Stimulated activated CD4-positive, alpha-beta T cell treated with anti-CD3 and anti-CD28 coated beads, Interleukin-15, amount 100 ng/mL, for 1 hour (primary cell): ENCODE measurements at places on chromosomes 3 and 15.

GRCh38 chr15:85307687-85308045 is 72.7 kb upstream of the AKAP13 start:
- no peak for DNase-seq

- DNase-seq, result no peak
Observed at GRCh38 chr3:46463868-46464241, 850 bp downstream of the LTF start.

- no peak for DNase-seq
Observed at GRCh38 chr3:122555275-122556071, 8.6 kb downstream of the PARP9 start.

DNA sequence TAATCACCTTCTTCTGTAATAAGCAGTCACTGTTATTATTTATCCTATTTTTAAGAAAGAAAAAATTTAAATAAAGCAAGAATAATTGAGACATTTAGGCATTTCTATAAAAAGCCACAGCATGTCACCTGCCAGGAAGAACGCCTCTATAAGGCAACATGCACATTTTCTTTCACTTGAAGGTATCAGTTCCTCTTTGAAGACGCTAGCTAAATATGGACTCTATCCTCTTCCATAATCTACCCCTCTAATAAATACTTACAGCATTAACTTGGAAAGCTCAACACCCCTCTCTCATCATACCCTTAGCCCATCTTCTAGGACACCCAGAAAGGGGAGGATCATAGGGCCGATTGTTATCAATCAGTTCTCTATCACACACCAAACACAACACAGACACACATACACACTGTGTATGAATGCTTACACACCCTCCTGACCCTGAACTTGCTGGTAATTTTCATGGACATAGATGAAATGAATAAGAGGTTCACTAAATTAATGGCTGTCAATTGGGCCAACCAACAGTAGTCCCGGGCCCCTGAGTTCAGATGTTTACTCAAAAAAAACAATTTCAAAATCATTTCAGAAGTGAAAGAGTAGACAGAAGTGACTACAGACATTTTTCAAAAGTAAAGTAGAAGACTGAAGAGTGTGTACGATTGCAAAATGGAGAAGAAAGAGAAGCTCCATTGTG is 102.5 kb downstream of the ZMAT3 start:
- no peak for DNase-seq

DNA sequence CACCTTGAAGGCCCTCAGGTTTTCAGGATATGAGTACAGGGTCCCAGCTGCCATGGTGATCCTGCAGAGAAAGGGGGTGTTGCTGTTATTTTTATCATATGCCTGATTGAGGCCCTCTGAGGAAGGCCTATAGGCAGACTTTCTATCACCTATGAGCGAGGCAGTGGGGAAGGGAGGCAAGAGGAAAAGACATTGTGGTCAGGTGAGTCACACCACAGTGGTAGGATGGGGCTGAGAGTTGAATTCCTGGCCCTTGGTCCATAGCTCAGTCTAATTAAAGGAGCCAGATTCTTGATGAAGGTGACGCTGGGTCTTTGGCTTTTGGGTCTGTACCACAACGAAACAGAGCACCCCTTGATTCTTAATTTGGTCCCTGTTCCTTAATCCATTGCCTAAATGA is 72.7 kb downstream of the ZNF621 start:
- DNase-seq, result no peak

DNA sequence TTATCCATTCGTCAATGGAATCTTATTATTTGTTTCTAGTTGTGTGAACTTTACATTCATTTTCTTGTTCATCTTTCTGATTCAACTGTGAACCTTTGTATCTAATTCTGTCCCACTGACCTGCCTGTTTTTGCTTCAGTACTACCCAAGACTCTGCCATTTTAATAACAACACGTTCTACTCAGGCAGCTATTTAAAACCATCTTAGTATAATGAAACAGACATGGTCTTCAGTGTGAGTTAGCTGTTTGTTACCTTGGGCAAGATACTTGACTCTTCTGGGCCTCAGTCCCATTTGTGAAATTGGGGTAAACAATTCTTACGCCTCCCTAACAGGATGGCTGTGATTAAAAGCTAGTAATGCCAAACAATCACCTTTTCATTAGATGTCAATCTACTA is 1.6 kb downstream of the BTBD1 start:
- DNase-seq, result no peak

GRCh38 chr15:78321786-78322185 is 18.4 kb upstream of the CRABP1 start:
- DNase-seq, result no peak

GRCh38 chr3:53815067-53815466 is 31.2 kb downstream of the CHDH start:
- DNase-seq, result no peak

DNA sequence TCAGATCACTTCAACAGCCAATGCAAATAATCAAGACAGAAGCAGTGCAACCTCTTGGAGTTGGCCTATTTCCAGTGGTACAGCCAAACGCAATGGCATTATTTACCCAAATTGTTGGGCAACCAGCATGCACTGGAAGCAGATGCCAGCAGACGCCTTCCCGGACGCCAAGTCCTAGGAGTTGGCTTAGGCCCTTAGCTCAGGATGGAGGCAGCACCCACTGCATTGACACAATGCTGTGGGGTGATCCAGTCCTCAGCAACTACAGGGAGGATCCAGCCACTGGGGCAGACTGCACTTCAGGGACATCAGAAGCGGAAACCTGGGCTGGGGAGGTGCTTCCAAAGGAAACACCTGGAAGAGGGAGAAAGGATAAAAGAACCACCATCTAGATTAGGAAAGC is 290.4 kb downstream of the FAM43A start:
- DNase-seq, result no peak

GRCh38 chr15:57384024-57384423 is 7.7 kb downstream of the CGNL1 start:
- DNase-seq, result no peak

DNA sequence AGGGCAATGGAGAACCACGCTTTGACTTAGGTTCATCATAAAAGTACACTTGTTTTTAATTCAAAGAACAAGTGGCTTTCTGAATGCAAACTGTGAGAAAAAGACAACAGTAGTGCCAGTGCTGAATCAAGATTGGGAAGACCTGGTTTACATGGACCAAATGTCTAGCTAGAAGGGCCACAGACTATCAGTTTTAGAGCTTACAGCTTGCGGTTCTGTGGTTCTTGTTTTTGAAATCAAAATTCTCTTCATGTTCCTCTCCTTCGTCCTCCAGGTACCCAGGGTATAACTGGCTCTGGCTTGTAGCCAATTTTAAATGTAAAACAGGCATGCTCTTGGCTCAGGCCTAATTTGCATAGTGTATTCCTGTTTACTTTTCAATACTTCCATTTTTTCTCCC is 124.6 kb downstream of the TGFBR2 start:
- no peak for DNase-seq

DNA sequence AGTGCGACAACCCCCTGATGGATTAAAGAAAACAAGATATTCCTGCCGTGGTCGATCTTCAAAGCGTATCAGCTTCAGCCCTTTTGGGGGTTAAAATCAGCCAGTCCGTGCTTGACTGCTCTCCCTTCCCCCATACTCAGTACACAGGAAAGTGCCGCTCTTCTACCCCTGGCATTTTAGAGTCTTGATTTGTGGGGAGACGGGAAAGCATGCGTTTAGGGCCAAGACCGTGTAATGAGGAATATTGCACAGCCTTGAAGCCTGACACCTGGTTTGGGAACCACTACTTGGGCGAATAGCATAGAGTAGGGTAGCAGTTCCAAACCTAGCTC is 540 bp upstream of the EDC3 start:
- DNase-seq, result no peak

DNA sequence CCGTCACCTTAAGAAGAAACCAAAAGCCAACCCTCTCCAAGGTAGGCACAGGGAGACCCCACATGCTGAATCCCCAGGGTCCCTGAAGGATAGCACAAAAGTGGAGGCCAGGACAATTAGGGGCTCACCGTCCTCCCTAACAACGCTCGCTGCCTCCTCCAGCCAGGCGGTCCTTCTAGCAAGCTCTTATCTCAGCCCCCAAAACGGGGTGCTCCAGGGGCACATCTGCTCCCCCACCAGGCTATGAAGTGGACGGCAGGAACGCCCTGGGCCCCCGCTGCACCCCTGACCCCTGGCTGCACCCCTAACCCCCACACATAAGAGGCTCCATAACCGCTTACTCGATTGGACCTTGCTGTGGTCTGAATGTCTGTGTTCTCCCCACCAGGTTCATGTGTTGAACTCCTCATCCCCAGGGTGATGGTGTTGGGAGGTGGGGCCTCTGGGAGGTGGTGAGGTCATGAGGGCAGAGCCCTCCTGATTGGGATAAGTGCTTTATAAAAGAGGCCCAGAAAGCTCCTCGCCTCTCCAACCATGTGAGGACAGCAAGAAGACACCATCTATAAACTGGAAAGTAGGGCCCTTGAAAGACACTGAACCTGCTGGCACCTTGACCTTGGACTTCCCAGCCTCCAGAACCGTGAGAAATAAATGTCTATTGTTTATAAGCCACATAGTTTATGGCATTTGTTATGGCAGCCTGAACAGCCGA is 153.3 kb downstream of the NUP210 start:
- DNase-seq, result no peak

- no peak for DNase-seq
Observed at GRCh38 chr3:142651711-142652110, 55.5 kb downstream of the PLS1 start.

DNA sequence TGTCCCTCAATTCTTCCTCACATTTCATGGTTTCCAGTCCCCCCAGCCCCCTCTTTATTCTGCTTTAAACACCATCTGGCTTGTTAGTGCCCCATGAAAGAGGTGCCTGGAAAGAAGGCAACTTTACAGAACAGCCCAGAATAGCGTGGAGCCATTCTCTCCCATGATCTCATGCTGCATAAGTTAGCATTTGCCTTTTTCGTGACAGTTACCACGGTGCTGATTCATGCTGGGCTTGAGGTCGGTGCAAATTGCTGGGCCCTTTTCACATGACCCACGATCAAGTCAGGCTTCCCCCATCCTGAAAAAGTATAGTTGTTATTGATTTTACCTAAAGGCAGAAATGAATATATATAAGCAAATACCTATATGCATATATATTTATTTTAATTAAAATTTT is 29.6 kb downstream of the SQOR start:
- no peak for DNase-seq

DNA sequence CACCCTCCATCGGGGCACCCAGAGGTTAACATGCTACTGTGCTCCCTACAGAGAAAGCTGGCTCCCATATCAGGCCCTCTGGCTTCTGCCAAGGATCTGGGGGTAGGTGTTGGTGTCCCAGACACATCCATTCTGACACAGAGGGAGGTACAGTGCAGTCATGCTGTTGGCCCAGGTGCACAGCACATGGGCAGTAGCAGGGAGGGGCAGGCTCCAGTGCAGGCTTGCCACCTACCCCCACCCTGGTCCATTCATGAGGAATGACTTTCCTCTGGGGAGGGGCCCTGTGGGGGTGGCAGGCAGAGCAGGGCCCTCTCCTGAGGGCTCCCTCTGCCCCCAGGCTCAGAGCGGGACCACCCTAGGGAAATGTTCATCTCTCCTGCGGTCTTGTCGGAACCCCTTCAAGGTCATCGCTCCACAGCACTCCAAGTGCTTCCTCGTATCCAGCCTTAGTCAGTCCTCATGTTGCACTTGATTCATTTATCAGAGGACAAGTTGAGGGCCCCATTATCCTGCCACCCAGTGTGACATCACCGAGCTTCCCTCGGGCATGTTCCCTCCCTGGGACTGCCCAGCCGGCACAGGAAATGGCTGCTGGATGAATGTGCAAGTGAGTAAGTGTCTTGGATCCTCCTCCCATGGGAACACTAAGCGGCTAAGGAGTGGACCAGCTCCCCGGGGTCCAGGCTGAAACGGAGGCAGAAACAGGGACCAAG is 10.0 kb downstream of the DUSP7 start:
- DNase-seq, result no peak

- DNase-seq, result no peak
Observed at GRCh38 chr15:35757361-35757760, 211.4 kb upstream of the DPH6 start.

GRCh38 chr3:72797773-72798543 is 50.3 kb downstream of the SHQ1 start:
- no peak for DNase-seq

GRCh38 chr3:162492446-162493081 is 996.0 kb downstream of the OTOL1 start:
- DNase-seq, result no peak

GRCh38 chr3:11769704-11770476 is 76.8 kb downstream of the TAMM41 start:
- no peak for DNase-seq

- DNase-seq, result peak; percentile 38
Observed at GRCh38 chr3:42539871-42540714, 37.6 kb downstream of the VIPR1 start.

GRCh38 chr3:15148614-15149013 is 49.7 kb upstream of the RBSN start:
- DNase-seq, result no peak

DNA sequence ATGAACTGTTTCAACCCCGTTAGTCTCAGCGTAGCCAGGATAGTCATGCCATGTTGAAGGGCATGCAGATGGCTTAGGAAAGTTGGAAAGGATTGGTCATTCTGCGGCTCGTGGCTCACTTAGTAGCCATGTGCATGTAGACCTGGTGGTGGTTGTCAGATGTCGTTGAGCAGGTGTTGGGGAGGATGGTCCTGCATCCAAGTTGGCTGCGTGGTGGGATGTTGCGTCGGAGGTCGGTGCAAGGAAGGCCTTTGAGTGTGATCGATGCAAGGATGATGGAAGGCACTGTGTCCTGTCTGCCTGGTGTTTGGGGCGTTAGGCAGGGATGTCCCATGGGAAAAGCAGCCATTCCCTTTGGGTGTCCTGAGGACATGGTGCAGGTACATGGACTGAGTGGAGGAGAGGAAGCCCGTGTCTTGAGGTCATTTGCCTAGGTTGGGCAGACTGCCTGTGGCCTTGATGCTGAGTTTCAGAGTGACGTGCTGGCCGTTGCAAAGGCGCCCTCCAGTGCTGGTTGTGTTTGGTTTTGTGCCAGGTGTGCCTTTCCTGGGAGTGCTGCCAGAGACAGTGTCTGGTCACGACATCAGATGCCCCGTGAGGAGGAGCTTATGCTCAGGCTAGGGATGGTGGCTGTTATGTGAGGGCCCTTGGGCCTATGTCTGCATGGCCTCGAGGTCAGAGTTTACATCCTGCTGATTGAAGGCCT is 103.4 kb downstream of the SNRPN start:
- no peak for DNase-seq

GRCh38 chr3:191123946-191124345 is 75.1 kb upstream of the OSTN start:
- DNase-seq, result no peak

- DNase-seq, result no peak
Observed at GRCh38 chr3:113212844-113213375, 1.6 kb downstream of the BOC start.

- no peak for DNase-seq
Observed at GRCh38 chr3:121768452-121768851, 18.9 kb upstream of the GOLGB1 start.

- DNase-seq, result no peak
Observed at GRCh38 chr15:22253676-22254408, 173.5 kb downstream of the OR4M2 start.
